ENCODE measurements at places on chromosomes 6 and 20.

- DNase-seq = no peak
Observed at GRCh38 chr20:16539280-16540021, 33.8 kb downstream of the KIF16B start.

DNA sequence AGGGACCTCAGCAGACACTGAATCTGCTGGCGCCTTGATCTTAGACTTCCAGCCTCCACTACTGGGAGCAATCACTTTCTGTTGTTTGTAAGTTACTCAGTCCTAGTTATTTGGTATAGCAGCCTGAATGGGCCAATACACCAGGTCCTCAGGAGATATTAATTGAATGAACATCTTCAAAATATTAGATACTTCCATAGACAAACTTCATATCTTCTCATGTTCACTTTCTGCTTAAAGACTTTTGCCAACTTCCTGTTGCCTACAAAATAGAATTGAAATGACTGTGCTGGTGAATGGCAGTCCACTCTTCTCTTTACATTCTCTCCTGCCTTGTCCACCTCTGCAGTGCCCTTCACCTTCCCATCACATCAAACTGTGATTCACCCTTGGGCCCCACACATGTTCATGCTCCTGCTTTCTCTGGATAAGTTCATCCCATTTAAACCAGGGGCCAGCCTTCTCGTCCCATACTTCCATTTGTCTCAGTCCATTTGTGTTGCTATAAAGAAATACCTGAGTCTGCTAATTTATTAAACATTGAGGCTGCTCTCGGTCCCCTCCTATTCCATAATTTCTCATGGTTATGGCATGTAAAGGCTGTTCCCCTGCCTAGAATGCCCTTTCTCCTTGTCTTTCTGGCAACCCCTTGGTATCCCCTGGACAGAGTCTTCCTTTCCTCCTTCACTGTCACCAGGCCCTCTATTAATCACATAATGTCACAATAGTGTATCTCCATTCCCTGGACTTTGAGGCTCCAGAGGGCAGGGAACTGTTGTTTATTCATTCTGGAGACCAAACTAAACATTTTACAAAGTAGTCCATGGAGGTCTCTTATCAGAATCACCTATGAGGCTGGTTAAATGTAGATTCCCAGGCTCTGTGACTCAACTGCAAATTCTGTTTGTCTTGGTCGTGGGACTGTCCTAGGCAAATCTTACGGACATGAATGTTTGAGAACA lies 148.3 kb upstream of the TMEM170B start:
- DNase-seq = no peak

- peak; percentile 19 for DNase-seq
Observed at GRCh38 chr6:89281779-89282246, 33.3 kb downstream of the GABRR2 start.

DNA sequence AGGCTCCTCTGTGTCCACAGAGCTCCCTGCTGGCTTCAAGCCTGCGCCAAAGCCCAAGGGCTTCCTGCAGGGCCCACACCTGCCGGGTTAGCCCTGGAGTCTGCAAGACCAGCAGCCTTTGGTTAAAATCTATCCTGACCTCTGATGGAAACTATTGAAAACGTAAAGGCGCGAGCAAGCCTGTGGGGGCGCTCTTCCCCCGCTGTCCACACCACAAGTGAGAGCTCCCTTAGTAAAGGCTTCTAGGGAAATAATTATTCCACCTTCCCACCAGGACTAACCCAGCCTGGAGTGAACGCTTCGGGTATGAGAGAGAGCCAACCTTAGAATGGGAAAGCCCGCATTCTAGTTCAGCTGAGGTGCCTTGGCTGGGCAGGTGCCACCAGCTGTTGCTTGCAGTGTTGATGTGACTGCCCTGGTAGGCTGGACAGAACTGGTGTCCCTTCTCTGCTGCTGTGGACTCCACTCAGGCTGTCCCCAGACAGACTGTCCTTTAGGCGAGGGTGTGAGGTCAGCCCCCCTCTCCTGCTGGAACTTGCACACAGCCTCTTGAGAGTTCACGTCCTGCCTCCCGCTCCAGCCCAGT lies 68.7 kb downstream of the SYTL3 start:
- DNase-seq = peak; percentile 28

DNA sequence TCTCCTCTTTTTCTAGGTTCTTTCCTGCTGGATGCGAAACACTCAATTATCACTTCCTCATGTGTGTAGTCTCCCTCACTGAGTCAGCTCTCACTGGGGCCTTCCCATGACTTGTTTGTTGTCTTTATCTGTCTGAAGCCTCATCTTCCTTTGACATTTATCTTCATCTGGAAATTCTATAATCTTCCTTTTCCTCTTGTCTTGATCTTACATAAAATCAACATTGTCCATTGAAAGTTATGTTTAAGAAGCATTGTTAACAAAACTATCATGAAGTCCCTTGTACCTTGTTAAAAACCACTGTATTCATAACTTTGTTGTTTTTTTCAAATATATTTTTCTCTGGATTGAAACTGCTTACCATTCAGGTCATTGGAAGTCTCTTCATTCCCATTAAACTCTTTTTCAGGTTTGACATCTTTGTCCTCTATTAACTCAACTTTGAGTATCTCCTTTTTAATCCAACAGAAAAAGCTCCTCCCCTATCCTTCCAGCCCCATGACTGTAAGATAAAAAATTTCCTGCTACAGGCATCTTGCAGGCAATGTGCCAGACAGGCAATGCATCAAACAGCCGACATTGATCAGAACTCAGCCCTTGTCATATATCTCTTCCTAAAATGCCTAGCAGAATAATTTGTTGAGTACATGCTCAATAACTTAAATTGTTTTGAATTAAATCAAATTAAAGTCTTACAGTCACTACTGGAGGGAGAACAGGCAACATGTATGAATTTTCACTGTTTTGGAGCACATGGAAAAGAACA lies 34.8 kb downstream of the MYLIP start:
- no peak for DNase-seq
